ENCODE measurements at places on chromosomes 1 and 21.

- DNase-seq, result no peak
These were observed 50.8 kb downstream of the CRP start for GRCh38 chr1:159663552-159663951.

GRCh38 chr21:40850071-40850470 is 3.1 kb upstream of the DSCAM start:
- no peak for DNase-seq

DNA sequence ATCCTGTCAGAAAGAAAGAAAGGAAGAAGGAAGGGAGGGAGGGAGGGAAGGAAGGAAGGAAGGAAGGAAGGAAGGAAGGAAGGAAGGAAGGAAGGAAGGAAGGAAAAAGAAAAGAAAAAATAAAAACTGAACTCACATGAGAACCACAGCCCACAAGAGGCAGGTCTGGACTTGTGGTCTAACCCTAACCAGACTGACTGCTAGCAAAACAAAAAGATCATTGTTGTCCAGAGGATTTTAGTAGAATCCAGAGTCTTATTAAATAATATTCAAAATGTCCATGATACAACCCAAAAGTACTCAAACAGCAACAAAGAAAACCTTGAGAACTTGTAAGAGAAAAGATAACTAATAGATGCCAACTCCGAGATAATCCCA is 4.7 kb upstream of the ITGB2 start:
- no peak for DNase-seq

DNA sequence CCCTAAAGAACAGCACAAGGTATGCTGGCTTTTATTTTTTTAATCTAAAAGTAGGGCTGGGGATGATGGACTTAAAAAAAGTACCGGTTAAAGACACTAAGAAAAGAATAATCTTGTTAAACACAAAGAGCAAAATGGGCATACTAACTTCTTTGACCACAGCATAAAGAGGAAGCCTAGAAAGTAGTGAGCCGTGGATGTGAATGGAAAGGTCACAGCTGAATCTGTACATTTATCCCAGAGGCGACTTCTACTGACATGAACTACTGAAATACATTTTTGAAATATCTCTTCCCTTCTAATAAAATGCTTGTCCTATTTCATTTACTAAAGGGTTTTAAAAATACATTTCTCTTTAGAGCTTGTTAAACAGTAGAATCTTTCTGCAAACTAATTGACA is 140.7 kb downstream of the SLC45A1 start:
- no peak for DNase-seq

GRCh38 chr1:180542838-180543145 is 16.0 kb upstream of the OVAAL start:
- DNase-seq, result no peak
